ENCODE measurements at places on chromosomes 2 and 18.

GRCh38 chr18:3481696-3482210 lies 31.8 kb downstream of the TGIF1 start:
- DNase-seq = no peak

GRCh38 chr2:86021396-86022378 lies 84.0 kb downstream of the POLR1A start:
- DNase-seq = no peak

DNA sequence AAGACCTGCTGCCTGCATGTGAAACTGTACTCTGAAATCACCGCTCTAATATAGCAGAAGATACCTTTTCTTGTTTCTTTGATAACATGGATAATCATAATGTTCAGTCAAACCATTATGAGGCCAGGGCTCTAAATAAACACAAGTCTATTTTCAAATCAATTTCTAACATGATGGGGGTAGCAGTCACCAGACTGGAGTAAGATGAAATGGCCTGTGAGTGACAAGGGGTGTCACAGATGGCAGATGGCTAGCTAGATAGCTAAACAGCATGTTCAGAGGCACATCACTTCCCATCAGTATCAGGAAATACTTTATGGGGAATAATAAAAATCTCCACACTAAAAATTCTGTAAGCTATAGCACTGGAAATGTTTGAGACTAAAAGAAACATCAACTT lies 14.0 kb downstream of the MBD2 start:
- no peak for DNase-seq

DNA sequence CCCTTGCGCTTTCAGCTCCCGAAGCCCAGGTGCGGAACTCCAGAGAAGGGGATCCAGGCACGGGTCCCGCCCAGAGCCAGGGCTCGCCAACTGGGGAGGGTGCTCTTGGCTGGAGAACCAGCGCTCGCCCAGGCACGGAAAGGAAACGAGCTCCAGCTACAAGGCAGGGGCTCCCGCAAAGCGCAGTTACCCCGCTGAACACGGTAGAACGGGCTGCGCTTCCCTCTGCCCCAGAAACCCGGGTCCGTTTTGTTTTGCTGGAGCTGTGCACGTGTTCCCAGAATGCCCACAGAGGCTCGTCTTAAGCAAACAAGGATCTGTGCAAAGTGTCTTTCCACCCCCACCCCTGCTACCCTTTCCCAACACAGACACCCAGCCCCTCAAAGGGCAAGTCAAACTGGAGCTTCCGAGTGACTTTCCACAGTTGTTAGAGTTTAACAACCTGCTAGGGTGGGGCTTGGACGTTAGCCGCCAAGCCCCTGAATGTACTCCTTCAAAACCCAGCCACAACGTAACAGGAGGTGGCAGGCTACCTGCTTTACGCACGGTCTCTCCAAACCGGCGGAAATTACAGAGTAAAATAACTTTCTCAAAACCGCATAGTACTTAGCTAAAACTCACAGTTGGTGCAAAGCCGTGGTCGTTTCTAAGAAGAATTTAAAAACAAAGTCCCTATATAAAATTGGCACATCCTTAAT lies 775 bp downstream of the RNF125 start:
- peak; percentile 14 for DNase-seq

DNA sequence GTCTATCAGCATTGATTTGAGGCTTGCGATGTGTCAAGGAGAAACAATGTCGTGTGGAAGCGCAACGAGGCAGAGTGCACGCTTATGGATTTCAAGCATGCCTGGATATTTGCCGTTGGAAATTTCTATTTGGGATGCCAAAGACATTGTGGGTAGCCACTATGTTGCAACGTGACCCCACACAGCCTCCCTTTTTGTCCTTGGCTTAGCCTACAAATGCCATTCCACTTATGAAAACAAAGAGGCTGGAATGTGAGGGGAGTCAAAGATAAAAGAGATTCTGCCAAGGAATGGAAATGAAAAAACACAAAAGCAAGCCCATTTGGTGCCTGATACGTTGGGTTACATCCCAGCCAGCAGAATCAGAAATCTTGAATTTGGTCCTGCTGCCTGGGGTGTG lies 721.2 kb downstream of the GALR1 start:
- DNase-seq = no peak

DNA sequence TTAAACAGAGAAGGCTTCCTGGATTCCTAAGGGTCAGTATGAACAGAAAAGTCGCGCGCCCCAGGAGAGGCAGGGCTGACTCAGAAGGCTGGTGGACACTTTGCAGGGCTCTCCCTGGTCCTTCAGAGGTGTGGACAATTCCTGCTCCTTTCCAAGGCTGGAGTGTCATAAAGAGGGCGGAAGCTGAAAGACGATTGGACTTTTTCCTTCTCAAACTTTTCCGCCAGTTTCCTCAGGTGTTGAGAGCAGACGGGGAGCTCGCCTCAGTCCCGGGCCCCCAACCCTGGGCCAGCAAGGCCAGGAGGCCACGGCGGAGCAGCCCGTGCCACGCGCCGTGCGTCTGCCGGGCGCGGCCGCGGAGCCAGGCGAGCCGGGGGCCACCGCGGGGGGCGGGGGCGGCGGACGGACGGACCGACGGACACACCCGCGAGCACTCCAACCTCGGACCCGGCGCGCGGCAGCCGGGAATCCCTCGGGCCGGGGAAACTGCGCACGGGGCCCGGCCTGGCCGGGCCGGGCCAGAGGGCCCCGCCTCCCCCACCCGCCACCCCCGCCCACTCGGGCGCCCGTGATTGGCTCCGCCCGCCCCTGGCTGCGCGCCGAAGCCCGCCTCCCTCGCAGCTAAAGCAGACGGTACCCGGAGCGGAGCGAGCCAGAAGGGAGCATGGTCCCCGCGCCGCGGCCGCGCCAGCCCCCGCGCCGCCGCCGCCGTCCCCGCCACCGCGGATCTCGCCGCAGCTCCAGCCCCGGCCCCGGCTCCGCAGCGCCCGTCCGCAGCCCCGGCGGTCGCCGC lies at the start of gene KLHL29:
KLHL29 (plus strand) TSS at position 629 of the 793 bp plus-strand sequence. CDS start 177,018 bp downstream, outside the sequence.
- peak; percentile 65 for DNase-seq

DNA sequence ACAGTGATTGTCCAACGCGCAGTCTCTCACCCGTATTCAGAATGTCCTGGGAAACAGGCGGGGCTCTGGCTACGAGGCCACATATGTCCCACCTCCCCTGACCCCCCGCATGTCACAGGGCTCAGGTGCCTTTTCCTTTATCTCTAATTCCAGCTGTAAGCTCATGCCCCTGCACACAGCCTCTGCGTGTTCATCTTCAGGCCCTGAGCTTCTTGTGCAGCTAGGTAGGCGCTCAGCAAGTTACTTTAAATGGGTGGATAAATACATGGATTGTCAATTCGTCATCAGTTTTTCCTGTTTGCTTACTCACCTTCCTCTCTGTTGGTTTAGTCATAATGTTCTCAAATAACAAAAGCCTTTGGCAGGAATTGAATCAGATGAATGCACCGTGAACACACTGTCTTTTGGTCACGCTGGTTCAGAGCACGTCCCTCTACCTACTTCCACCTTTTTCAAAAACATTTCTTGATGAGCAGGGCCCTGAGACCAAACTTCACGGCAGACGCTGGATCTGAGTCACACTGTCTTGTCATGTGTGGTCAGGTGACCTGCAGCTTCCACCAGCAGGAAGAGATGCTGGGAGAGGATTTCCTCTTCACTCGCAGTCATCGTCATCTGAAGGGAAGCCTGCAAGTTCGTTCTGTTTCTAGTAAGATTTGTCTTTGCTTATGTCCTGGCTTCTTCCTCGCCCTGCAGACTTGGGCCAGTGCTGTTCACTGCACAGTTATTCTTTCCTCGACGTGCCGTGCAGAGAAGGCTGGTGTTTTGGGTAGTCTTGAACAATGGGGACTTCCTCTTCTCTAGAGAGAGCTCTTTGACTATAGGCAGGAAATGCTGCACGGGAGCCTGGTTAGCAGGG lies 138.1 kb downstream of the PTGR3 start:
- peak; percentile 33 for DNase-seq

DNA sequence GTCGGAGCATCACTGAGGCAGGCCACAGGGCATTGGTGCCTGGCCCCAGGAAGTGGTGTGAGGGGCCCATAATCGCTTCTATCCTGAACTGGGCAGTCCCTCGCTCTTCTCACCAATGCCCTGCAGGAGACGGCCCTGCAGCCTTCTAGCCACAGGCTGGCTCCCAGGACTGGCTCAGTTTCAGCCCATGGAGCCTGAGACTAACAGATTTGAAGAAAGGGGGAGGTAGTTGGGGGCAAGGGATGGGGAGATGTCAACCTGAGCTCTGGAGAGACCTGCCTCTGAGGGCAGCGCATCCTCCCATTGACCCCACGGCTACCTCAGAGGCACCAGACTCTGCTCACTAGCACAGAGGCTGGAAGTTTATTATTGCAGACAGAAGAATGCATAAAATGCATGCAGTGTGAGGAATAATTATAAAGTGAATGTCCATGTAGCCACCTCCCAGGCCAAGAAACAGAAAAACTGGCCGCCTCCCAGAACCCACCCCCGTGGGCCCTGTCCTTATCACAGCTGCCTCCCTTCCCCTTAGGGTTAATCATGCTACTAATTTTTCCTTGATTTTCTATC lies 1.4 kb downstream of the TOGARAM2 start:
- DNase-seq = no peak

GRCh38 chr2:3712424-3712823 lies 9.0 kb downstream of the DCDC2C start:
- no peak for DNase-seq

DNA sequence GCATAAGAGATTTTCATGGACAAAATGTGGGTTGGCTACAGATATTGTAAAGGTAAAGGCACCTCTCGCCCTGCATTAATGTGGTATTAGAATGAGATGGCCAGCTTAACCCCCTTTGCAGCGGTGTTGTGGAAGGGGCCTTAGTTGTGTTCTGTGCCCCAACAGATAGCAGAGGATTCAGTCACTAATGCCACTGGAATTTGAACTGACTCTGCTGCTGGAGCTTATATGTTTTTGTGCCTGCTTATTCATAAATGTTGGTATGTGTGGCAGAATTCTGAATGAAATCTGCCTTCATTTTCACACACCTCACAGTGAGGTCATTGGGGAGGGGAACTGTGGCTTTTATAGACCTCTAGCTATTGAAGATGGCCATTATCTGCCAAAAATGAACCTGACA lies 90.7 kb upstream of the ITGA6 start:
- DNase-seq = no peak

GRCh38 chr2:117514371-117514770 lies 300.1 kb upstream of the DDX18 start:
- DNase-seq = no peak
